ENCODE measurements at places on chromosomes 2 and 18.

DNA sequence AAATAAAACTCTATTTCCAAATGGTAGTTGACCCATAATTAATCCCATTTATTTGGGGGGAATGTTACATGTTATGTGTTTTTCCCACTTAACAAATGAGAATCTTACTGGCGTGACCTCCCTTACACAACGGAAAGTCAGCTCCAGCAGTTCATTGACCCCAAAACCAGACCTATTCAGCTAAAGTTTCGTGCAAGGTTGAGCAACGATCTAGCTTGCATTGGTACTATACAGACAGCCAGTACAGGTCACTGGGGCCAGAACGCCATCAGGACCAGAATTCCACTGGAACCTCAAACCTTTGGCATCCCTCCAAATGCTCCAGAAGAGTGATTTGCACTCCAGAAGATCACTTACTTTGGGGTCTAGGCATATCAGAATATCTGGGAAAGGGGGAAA, 6.8 kb upstream of the CTAGE1 start:
- no peak for DNase-seq

- DNase-seq = no peak
Measured at GRCh38 chr18:57128220-57128932, 18.5 kb upstream of the BOD1L2 start.

DNA sequence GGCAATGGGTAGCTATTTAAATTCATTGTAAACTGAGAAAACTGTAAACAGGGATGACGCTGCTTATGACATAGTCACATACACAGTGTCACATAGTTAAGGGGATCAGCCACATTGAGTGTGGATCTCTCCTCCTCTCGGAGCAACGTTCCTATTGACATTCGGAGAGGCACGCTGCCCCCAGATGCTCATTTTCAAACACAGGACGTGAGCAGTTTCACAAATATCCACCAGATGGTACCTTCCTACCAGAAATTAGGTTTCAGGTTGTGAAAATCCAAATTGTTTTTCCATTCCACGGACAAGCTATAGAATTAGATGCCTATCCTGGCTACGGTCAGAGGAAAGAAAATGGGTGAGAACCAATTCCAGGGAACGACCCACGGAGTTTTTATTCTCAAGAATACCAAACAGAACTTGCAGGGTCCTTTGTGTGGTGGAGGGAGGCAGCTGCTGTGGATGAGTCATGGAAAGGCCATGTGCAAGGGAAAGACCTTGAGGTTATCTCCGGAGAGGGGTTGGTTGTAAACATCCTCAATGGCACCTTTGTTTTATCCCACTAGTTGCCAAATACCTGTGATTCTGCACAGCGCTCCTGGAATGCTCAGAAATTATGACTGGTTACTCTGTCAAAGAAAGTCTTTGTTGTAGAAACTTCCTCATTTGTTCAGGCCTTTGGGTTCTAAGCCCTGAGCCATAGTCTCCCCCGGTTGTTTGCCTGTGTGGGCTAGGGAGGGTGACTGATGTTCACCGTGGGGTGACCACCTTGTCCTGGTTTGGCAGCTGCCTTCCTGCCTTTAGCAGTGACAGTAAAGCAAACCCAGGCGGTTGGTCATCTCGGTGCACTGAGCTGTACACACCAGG, 88.0 kb downstream of the ACTR3 start:
- DNase-seq = peak; percentile 63

DNA sequence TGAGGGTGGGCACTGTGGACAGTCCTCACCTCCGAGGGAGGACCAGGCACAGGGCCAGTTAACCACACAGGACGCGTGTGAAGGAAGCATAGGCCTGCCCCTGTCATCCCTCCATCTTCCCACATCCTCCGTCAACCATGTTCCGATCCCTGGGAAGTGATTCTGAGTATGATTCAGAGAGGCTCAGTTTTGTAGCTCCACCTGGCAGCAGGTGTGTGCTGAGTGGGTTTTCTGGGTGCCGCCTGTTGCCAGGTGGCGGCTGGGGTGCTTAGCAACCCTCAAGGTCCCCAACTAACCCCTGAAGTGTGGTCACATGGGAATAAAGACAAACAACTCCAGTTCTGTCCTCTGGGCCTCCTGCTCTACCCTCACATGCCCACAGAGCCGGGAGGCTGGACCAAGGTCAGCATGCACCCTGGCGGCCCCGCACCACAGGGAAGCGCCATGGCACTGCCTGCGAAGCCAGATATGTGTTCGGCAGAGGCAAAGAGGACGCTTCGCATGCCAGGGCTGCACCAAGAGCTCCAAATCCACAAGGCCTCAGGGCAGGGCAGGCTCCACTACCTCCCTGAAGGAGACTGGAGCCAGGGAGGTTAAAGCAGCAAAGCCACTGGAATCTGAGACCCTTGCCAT, 60.0 kb downstream of the ADCY3 start:
- DNase-seq = no peak

- no peak for DNase-seq
Measured at GRCh38 chr2:166519391-166519962, 25.4 kb upstream of the SCN7A start.

- DNase-seq = peak; percentile 53
Measured at GRCh38 chr18:31819106-31819924, 58.6 kb upstream of the SLC25A52 start.

DNA sequence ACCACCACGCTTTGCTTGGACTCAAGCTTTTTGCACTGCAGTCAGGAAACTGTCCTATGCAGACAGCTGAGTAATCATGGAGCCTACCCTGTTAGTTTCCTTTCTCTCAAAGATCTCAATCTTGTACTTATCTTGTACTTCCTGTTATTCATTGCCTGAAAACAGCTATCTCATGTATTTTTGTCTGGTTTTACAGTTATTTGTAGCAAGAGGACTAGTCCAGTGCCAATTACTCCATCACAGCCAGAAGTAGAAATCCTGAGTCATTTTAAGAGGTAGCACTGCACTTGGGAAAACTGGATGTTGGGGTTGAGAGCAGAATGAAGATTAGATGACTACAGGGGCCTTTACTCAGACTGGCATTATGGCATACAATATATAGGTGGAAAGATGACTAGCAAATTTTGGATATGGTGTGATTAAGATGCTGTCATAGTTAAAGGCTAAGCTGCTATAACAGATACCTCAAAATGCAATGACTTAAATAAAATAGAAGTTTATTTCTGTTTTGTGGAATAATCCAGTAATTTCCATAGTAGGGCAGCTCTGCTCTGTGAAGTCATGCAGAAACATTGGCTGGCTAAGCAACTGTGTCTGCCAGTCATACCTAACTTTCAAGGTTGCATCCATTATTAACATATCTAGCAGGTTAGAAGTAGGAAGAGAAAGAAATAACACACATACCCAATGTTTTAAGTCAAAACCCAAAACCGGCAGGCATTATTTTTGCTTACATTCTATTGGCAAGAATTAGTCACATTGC, 21.1 kb upstream of the CHMP3 start:
- no peak for DNase-seq

GRCh38 chr2:42864641-42865280, 72.4 kb upstream of the HAAO start:
- no peak for DNase-seq

- DNase-seq = no peak
Measured at GRCh38 chr2:61736953-61737352, 116.9 kb downstream of the FAM161A start.

DNA sequence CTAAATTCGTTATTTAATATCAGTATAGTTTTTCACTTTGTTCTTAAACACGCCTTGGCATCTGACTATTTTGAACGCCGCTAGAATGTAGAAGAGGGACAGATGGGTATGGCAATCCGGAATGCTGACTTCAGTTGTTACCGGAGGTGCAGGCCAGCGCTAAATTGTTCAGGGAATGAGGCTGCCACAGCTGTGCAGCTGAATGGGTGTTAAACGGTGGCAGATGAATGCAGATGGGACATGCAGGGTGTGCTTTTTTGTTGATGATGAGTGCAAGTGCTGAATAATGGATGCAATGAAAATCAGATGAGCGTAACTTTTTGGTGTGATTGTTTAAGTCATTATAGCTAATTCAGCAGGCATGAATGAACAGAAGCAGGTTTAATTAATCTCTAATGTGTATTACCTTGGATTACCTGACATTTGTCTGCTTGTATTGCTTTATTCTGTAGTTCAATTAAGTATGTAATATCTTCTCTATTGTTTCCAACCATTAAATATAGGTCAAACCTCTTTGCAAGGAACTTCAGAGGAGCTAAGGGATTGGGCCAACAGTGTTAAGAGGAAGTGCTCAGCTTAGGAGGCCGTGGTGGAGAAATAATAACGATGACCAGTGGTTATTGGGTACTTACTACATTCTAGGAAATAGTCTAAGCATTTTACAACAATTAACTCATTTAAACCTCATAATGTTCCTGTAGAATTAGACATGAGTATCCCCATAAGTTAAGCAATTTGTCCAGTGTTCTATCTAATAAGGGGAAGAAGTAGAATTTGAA, 11.9 kb upstream of the CREG2 start:
- DNase-seq = no peak

- no peak for DNase-seq
Measured at GRCh38 chr2:95695613-95696012, 103.8 kb downstream of the TRIM43 start.

GRCh38 chr18:51028201-51028805, 1.7 kb upstream of the SMAD4 start:
- peak; percentile 72 for DNase-seq

DNA sequence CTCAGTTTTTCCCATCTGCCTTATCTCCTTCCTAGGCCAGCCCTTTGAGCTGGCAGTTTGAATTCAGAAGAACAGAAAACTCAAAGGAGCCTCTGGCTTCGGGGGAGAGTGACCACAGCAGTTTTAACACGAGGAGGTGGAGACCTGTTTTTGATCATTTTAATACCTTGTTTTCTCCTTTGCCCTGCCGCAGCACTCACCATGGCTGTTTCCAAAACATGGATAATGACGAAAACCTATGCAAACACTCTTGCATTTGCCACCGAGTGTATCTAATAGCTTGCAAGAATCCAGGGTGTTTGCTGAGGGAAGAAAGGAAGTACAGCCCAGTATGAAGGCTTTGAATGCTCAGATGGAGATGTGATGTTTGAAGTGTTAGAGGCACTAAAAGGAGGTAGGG, 167.1 kb downstream of the PRKCE start:
- no peak for DNase-seq

DNA sequence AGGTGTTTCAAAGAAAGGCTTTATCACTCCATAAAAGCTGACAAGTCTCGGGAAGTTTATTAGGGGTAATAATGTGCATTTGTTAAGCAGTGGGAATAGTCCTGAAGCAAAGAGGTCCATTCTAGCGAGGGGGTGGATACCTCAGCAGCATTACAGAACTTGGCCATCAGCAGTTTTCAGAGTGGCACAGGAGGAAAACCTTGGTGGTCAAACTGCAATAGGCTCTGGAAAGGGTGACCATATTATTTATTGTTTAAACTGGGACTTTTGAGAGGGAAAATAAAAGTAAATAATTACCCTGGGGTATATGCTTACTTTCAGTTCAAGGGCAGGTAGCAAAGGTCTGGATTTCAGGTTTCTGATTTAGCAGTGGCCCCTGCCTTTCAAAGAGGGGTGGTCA, 115.5 kb upstream of the KLHL14 start:
- DNase-seq = no peak

- DNase-seq = no peak
Measured at GRCh38 chr2:16525265-16525887, 140.3 kb downstream of the CYRIA start.

DNA sequence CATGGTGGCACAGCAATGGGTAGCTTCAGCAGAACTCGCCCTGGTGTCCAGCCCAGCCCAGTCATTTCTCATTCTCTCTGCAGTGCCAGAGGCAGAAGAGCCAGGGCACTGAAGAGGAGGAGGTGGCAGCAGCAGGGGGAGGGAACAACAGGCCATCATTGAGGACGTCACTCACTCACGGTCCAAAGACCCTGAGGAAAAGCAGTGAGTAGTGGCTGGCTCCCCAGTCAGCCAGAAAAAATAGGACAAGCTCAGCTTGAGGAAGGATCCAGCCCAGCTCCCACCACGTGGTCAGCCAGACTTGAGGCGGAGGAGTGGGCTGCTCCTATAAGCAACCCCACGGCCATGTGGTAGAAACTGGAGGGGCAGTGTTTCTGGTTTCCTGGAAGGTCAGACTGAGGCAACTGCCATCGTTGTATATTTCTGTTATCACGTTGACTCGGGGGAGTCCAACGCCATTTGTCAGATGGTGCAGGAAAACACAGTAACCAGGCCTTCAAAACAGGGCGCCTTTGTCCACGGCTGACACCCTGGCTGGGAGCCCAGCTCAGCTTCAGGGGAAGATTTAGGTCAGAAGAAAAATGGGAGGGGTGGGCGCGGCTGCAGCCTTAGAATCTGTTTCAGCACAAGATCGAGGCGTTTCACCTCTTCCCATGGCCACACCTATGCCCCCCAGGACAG, 19.0 kb upstream of the TMEM247 start:
- DNase-seq = no peak

DNA sequence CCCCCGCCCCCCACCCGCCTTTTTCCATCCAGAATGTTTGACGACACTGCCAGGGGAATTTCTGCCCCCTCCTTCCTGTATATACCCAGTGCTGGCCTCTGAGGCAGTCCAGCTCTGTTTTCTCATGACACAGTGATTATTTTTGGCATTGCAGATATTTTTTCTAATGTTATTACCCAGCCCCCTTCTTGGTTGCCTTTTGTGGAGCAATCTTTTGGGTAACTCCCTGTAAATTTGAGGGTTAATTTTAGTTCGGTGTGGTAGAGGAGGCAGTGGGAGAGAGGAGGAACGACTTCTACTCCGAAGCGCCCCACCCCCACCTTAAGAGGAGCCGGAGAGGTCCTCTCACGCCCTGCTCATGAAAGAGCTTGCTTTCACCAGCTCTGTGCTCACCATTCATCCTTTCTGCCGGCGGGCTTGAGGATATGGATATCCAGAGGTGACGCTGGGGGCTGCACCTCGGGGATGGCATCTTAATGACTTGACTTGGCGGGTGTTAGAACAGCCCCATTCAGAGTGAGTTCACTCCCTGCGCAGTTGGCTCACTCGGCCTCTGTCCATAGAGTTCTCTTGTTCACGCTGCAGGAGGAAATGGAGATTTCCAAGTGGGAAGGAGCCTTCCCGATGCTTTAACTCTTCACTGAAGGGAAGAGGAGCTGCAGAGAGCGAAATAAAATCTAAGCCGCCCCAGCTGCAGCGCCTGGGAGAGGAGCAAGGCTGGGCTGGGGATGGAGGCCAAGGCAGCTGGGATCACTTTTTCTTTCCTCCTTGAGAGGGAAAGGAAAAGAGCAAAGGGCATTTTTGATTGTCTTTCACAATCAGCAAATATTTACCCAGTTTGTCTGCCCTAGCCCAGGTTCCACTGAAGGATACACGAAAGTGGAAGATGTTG, 38.4 kb downstream of the EPAS1 start:
- DNase-seq = peak; percentile 75

DNA sequence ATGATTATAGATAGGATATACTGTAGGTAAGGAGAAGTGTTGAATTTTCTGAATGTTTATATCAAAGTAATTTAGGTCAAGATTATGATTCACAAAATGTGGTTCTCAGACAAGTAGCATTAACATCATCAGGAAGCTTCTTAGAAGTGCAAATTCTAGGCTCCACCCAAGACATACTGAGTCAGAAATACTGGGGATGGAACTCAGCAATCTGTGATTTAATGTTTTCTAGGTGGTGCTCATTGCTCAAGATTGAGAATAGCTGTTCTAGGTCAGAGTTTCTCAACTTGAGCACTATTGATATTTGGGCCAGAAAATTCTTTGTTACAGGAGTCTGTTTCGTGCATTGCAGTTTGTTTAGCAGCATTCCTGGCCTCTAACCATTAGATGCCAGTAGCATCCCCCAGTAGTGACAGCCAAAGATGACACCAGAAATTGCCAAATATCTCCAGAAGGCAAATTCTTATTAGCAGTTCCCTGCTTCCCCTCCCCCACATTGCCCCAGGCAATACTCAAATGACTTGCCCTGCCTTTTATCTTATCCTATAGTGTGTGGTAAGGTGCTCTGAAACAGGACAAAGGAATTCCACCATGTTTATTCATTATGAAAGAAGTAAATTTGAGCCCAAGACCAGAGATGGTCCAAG, 1001.2 kb downstream of the DPP10 start:
- no peak for DNase-seq
